ENCODE measurements at places on chromosomes 1 and 21. TPM values are rescaled to one million over a fixed set of nuclear protein-coding genes. Genes with fewer than 3 reads are reported as not detected.

GRCh38 chr1:163596541-163597258 is 274.9 kb downstream of the NUF2 start:
- no peak for DNase-seq

The KCNJ6 gene
- total RNA-seq = not detected

GRCh38 chr1:88398338-88398737 is 285.7 kb upstream of the PKN2 start:
- no peak for DNase-seq

The JAK1 gene
- total RNA-seq = 191 TPM

GRCh38 chr1:47765236-47765635 is 231.9 kb downstream of the TRABD2B start:
- no peak for DNase-seq

The OLFML3 gene
- 36.6 TPM for total RNA-seq
